Thyroid gland (tissue), 4 donors: ENCODE measurements at places on chromosomes 4 and X.
A peak's percentile ranks its signal among the peaks of the same experiment; 100 is the strongest.

DNA sequence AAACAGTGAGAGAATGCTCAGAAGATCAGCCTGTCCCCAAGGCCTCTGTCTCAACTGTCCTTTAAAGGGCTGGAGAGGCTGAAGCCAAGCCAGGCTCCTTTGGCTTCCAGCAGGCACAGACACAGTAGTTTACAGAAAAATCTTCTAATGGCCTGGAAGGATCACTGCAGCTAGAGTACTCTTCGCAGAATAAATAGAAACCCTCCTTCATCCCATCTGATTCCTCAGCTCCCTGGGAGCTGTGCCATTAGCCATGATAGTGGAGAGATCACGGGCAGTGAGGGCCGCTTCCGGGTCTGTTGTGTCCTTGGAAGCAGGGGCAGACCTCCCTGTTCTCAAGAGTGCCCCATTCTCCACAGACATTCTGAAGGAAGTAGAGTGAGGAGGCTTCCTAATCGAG is 63.1 kb downstream of the CCNI start:
- peak; percentile 56 for DNase-seq
- no peaks in the 10 kb centered on the region for H3K27me3 ChIP-seq
- no peaks in the 10 kb centered on the region for H3K36me3 ChIP-seq

DNA sequence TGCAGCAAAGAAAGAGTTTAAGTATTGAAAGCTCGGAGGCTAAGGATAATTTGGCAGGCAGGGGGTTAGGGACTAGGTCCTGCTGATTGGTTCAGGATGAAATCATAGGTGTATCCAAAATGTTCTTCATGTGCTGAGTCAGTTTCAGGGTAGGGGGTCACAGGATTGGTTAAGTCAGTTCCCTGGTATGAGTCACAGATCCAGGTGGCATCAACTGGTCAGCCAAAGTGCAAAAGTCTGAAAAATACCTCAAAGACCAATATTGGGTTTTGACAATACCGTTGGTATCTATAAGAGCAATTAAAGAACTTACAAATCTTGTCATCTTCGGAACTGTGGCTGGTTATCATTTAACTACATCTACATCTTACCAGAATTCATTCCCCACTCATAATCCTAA is 25.6 kb upstream of the PRDM8 start:
- no peak overlapping the region for H3K27ac ChIP-seq
- no peaks in the 10 kb centered on the region for H3K27me3 ChIP-seq
- no peaks in the 10 kb centered on the region for H3K4me1 ChIP-seq
- no peak overlapping the region for H3K4me3 ChIP-seq
- no peak for DNase-seq
- no peaks in the 10 kb centered on the region for H3K36me3 ChIP-seq

GRCh38 chrX:34528081-34528480 is 129.0 kb downstream of the TMEM47 start:
- no peak overlapping the region for H3K27ac ChIP-seq
- DNase-seq, result no peak
- H3K27me3 ChIP-seq, result no peaks in the 10 kb centered on the region
- no peaks in the 10 kb centered on the region for H3K4me1 ChIP-seq

GRCh38 chrX:39469126-39469525 is 628.6 kb downstream of the BCOR start:
- H3K4me1 ChIP-seq, result no peaks in the 10 kb centered on the region
- H3K27ac ChIP-seq, result no peak overlapping the region
- H3K36me3 ChIP-seq, result no peaks in the 10 kb centered on the region
- no peak for DNase-seq

- DNase-seq, result no peak
- no peaks in the 10 kb centered on the region for H3K27me3 ChIP-seq
- no peak overlapping the region for H3K27ac ChIP-seq
- H3K36me3 ChIP-seq, result no peaks in the 10 kb centered on the region
- no peak overlapping the region for H3K4me3 ChIP-seq
- no peaks in the 10 kb centered on the region for H3K4me1 ChIP-seq
Measured at GRCh38 chrX:98331407-98331806, 1447.7 kb downstream of the RPA4 start.

DNA sequence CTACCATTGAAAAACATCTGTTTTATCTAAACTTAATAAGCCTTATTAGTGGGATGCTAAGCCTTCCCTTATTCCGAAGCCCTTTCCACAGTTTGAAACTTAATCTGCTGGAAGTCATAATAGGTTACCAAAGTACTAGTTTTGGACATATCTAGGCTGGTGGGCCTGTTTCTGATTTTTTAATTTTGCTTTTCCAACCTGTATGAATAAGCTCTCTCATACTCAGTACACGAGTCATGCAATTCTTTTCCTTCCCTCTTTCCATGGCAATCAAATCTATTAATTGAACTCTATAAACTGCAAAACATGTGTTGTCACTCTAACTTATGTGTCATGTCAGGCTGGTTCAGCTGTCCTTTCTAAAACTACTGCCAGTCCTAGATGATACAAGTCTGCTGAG is 91.0 kb downstream of the AMMECR1 start:
- no peak overlapping the region for H3K27ac ChIP-seq
- no peaks in the 10 kb centered on the region for H3K27me3 ChIP-seq
- no peaks in the 10 kb centered on the region for H3K4me1 ChIP-seq
- H3K4me3 ChIP-seq, result no peak overlapping the region
